ENCODE measurements at places on chromosomes 1 and 21.

DNA sequence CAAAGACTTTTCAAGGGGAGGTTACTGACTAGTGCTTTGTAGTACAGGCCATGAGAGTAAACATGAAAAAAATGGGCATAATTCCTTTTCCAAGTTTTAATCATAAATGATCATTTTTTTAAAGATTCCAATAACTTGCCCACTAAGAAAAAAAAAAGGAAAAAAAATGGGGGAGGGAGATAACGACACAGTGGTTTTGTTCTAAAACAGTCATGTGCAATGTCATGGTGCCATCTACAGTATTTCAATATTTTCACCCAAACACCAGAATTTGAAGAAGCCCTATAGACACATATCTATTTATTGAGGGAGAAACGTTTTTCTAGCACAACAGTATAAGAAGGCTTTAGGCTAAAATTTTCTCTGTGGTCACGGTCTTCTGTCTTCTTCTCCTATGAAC lies 250.2 kb downstream of the LTN1 start:
- no peak for DNase-seq

GRCh38 chr1:211420845-211421454 lies 71.0 kb downstream of the RD3 start:
- DNase-seq: no peak

- no peak for DNase-seq
These were observed 179.6 kb downstream of the RUNX1 start for GRCh38 chr21:34869545-34869944.

DNA sequence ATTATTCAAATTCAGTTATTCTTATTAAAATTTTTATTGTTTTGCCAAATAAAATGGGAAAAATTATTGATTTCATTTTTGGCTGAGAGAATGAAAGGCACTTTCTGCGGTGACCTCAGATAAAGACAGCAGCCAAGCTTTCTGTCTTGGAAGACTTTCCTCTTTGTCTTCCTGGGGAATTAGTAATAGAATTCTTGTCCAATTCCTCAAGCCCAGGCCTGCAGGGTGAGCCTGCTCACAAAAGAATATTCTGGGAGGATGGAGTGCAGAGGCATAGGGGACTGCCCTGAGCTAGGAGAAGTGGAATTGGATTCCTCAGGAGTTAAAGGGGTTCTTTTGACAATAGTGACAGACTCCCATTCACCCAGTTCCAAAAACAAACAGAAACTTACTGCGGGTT lies 614.5 kb upstream of the ADGRL2 start:
- no peak for DNase-seq

DNA sequence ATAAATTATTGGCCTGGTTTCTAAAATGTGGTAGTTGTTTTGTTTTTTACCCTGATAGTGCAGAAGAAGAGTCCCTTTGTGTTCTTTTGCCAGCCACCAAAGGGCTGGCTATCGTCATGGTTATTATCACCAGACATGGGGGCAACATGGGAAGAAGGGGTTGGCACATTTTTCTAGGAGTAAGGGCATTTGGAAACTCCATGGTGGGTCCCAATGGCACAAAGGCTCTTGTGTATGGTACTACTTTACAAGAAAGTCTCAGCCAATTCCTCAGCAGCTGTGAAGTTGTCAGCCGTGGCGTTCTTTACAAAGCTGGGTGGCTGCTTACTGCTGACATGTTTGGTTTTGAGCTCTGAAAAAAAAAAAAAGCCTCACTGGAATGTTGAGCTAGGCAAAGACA lies 330.4 kb upstream of the ESRRG start:
- DNase-seq: no peak

DNA sequence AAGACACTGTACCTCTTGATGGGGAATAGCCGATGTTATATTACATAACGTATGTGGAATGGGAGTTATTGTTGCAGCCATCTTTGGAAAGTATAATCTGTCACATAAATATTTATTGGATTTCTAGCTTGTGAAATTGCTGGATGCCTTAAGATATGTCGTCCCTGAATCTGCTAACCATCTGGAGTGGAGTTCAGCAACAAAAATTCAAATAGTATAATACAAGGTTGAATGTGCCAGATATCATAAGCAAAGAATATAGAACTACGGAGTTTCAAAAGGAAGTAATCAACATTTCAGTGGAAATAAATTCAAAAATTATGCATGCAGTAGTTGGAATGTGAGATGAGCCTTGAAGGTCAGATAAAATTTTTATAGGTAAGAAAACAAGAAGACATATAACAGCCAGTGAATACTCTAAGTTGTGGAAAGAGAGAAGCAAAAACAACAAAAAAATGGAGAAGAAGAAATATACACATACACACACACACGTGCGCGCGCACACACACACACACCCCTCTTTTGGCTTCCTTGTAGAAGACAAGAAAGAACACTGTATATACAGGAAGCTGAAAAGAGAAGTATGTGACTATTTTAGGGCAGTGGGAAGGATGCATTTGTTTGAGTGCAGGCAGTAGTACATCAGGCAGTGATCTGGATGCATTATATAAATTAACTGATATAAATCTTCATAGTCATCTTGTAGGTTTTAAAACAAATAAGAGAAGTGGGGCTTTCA lies 516.7 kb downstream of the KCNT2 start:
- no peak for DNase-seq

- DNase-seq: no peak
These were observed 957 bp downstream of the EPS15 start for GRCh38 chr1:51518033-51518585.

Measured in activated CD8-positive, alpha-beta memory T cell treated with anti-CD3 and anti-CD28 coated beads for 1 hour (primary cell).